Stimulated activated CD8-positive, alpha-beta memory T cell treated with anti-CD3 and anti-CD28 coated beads, Interleukin-7, amount 100 ng/mL, for 1 hour (primary cell): ENCODE measurements at places on chromosomes 4 and X.

- no peak for DNase-seq
Observed at GRCh38 chrX:137926090-137926489, 360.2 kb downstream of the ZIC3 start.

GRCh38 chr4:177311589-177311988, 1.9 kb downstream of the NEIL3 start:
- DNase-seq = no peak

- DNase-seq = no peak
Observed at GRCh38 chrX:48826135-48826875, at the start of gene ERAS. ERAS (plus strand) TSS chrX:48826513; CDS start chrX:48829124, 2,611 bp downstream.

DNA sequence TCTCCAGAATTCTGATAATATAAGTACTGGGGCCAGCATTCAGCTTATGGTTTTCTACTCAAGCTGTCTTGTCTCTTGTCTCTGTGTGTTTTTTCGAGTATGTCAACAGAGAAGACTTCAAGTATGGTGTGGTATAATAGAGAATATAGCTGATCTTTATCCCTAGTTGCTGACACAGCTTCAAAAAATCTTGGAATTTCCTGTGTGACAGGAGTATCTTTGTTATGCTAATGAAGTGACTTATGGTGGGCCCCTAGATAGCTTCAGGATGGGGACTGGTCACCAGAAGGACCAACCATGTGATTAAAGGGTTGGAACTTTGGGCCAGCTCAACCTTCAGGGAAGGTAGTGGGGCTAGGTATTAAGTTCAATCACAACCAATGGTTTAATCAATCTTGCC, 2.9 kb downstream of the GPRASP3 start:
- no peak for DNase-seq

GRCh38 chr4:185512516-185512915, 22.8 kb downstream of the PDLIM3 start:
- no peak for DNase-seq

GRCh38 chr4:92266521-92266920, 37.2 kb upstream of the GRID2 start:
- no peak for DNase-seq

DNA sequence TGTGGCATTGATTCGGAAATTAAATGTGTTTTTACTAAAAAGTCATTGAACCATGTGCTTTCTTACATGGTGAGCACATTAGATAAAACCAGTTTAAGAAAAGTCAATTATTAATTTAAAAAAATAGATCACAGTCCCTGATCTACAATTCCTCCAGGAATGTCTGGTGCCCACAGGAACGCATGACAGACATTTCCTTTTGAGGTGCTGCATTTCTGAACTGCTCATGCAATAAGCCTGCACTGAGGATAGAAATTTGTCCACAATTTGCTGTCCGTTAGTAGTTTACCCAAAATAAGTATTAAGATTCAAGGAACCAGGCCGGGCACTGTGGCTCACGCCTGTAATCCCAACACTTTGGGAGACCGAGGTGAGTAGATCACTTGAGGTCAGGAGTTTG, 8.2 kb upstream of the ADAMTS3 start:
- DNase-seq = no peak

DNA sequence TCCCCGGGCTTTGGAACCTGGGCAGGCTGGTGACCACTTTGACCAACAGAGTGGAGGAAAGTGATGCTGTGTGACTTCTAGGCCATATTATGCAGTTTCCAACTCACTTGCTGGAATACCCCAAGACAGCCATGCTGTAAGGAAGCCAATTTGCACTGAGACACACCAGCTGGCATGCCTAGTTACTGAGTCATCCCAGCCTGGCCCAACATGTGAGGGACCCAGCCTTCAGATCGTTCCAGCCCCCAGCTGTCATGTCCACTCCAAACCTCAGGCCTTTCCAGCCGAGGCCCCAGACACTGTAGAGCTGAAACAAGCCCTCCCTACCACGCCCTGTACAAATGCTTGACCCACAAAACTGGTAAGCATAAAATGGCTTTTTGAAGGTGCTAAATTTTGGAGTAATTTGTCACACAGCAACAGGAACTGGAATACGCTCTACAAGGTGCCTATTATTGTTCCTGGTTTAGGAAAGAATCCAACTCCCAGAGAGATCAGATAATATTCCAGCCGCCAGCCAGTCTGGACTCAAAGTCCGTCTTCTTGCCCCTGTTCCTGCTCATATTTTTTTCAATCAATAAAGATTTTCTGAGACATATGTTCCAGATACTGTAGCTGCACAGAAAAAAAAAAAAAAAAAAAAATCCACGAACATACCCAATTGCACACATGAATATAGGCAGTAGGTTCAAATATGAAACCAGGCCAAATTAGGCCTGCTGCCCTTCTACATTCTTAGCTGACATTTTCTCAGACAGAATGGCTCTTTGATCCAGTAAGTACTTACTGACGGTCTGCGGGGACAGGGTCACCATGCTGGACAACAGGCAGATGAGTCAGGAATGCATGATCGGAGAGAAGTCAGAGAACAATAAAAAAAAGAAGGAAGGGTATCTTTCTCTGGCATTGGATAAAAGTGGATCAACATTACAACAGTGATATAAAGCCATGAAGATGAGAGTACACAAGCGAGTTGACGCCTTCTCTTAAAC, 35.1 kb downstream of the SH3KBP1 start:
- DNase-seq = no peak

DNA sequence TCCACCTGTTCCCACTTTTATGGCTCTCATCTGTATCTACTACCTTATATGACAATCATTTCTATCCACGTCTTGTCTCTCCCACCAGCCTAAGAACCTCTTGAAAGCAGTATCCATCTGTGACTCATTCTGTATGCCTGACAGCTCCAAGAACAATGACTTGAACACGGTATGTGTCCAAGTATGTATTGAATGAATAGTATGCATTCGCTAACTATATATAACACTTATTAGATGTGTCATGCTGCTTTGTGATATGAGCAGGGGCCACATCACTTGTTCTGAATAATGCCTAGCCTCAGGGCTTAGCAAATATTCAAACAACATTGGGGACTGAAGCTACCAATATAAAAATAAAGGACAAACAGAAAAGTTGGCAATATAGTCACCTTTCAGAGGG, 4.9 kb downstream of the OPHN1 start:
- DNase-seq = no peak

- no peak for DNase-seq
Observed at GRCh38 chr4:157655096-157655809, 434.7 kb downstream of the GRIA2 start.

DNA sequence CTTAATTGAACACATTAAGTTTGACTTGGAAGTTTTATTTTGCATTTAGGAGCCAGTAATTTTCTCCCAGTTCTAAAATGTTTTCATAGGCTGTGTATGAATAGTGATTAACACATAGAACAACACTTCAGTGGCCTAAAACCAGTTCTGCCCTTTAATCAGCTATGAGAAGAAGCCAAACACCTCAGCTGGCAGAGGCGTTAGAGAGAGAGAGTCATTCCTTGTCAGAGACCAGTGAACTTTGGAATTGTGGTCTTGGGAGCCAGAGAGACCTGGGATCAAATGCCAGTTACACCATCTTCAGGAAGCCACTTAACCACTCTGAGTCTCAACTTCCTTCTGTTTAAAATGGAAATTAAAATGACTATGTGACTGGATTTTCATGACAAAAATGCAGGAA, 39.3 kb upstream of the PRPS2 start:
- DNase-seq = no peak

GRCh38 chrX:45164021-45164621, 36.6 kb downstream of the DIPK2B start:
- DNase-seq = no peak

DNA sequence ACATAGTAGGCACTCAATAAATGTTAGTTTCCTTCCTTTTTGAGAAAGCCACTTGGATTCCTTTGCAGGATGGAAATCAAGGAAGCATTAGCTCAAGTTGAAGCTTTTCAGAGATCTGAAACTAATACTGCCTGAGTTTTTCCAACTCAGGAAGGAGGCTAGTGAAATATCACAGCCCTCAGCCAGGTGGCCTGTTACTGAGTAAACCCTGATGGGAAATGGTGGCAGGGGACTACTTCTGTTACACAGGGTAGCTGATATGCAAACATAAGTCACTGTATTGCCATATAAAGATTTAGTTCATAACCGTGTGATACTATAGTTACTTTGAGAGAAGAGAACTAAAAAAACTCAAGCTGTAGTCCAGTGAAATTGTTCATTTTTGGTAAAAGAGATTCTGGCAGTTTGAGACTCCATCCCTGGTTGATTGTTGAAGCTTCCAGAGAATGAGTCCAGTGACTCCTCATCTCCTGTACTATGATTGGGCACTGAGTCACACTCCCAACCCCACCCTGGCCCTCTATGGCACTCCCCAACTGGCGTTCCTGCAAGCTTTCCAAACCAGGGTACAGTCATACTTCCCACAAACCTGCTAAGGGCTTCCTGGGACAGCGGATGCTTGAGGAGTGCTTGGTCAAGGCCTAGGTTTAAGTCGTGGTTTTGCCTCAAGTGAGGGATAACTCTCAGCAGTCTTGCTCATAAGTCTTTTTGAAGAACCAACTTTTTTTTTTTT, 81.8 kb downstream of the MID1IP1 start:
- no peak for DNase-seq

- DNase-seq = no peak
Observed at GRCh38 chrX:152155766-152156310, 17.5 kb upstream of the MAGEA10 start.

DNA sequence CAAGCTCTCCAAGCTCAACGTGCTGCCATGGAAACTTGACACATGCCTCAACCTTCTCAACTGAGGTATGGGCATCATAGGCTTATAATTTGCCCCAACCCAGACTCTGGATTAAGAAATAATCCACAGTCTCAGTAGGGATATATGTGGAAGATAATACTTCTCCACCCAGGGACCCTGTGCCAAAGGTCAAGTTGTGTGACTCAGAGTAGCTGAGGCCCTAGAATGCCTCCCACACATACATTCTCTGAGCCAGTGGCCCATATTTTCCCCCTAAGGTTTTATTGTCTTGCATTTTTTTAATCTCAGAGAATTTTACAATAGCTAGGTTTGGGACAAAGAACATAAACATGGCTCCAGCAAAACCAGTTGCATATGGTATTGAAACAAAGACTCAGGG, 283.1 kb downstream of the IDS start:
- DNase-seq = no peak

GRCh38 chr4:48375651-48376304, 34.4 kb downstream of the SLAIN2 start:
- DNase-seq = no peak

- peak; percentile 33 for DNase-seq
Observed at GRCh38 chr4:139266583-139267257, 13.3 kb downstream of the MGARP start.

DNA sequence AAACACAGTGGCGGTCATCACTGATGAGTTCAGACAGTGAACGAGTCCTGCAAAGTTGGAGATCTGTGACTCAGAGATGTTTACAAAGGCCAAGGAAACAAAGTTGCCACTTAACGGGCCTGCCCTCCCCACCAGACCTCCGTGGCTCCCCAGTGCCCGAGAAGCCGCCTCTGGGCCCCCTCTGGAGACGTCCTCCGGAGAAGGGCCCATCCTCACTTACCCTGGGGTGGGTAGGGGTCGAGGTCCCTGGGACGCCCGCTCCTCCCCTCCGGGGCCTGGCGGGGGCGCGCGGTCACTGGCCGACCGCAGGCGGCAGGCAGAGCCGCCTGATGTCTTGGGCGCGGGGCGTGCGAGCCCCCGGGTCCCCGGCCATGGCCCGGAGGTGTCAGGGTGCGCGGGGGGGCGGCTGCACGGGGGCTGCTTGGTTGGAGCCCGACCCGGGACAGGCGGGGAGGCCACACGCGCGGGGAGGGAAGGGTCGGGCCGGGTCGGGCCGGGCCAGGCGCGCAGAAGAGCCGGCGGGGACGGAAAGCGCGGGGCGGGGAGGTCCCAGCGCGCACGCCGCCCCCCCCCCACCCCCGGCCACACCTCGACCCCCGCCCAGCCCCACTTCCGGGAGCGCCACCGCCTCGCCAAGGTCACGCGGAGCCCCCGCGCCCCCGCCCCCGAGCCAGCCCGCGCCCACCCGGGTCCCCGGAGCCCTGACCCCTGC, 529 bp downstream of the DHRSX start:
- DNase-seq = peak; percentile 7

- no peak for DNase-seq
Observed at GRCh38 chr4:1404573-1405253, 1.5 kb downstream of the NKX1-1 start.

GRCh38 chr4:109214622-109215301, 87.7 kb downstream of the COL25A1 start:
- DNase-seq = no peak

- DNase-seq = no peak
Observed at GRCh38 chr4:77844363-77844762, 18.3 kb upstream of the MRPL1 start.

DNA sequence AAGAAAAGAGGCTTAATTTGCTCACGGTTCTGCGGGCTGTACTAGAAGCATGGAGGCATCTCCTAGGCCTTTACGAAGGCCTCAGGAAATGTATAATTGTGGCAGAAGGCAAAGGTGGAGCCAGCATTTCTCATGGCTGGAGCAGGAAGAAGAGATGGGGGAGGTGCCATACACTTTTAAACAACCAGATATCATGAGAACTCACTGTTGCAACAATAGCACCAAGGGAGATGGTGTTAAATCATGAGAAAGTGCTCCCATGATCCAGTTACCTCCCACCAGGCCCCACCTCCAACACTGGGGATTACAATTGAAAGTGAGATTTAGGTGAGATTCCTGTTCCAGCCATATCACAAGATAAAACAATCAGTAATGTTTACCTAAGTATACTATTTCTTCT, 45.5 kb downstream of the MTHFD2L start:
- DNase-seq = no peak

DNA sequence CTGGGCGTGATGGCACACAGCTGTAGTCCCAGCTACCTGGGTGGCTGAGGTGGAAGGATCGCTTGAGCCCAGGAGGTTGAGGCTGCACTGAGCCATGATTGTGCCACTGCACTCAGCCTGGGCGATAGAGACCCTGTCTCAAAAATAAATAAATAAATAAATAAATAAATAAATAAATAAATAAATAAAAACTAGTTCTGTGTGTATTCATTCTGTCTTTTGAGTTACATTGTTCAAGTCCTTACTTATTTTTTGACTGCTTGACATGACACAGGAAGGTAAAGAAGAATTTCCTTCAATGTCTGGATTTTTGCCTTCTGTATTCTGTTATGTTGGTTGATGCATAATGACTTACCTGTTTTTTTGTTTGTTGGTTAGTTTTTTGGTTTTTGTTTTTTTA, 2.2 kb upstream of the NAA10 start:
- no peak for DNase-seq

- DNase-seq = no peak
Observed at GRCh38 chr4:174490451-174490961, 31.8 kb downstream of the HPGD start.

GRCh38 chrX:130746709-130747342, 156.2 kb downstream of the ENOX2 start:
- no peak for DNase-seq

GRCh38 chrX:57232658-57233360, 53.7 kb upstream of the FAAH2 start:
- no peak for DNase-seq
